ENCODE measurements at places on chromosomes 12 and 14.

GRCh38 chr12:121005346-121005815, 10.9 kb downstream of the C12orf43 start:
- no peak overlapping the region for H3K4me3 ChIP-seq
- no peaks in the 10 kb centered on the region for H3K4me1 ChIP-seq
- H3K27me3 ChIP-seq, result no peaks in the 10 kb centered on the region
- H3K27ac ChIP-seq, result no peak overlapping the region

DNA sequence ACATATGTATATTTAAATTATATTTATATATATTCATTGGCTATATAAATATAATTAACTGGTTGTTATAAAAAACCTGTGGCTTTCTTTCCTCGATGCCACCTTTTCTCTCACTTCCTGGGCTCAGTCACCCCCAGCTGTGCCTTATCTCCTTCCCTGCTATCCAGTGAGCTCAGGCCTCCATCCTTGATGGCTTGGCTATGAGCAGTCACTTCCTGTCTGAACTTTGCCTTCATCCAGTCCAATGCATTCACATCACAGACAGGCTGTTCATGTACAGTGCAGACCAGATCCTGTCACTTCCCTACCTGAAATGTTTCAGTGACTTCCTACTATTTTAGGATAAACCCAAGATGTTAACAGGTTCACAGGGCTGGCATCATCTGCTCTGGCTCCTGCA, 115.3 kb upstream of the PRB2 start:
- no peaks in the 10 kb centered on the region for H3K36me3 ChIP-seq
- DNase-seq, result no peak
- H3K27me3 ChIP-seq, result no peaks in the 10 kb centered on the region

DNA sequence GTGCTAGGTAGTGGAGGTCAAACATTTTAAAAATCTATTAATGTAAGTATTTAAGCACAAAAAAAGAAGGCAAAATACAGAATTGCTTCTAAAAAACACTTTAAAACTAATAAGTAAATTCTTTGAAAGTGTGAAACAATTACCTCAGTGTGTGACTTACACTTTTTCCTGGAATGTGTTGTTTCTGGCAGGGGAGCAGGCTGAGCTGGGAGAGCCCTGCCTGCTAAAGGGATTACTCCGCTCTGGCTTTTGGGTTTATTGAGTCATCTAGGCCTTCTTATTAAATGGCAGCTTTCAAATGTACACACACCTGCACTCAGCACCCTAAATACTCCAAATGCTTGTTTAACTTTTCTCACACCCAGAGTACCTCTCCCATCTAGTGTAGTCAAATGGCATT, 279.8 kb downstream of the AKAP6 start:
- H3K27ac ChIP-seq, result no peak overlapping the region
- H3K36me3 ChIP-seq, result no peaks in the 10 kb centered on the region
- H3K4me3 ChIP-seq, result no peak overlapping the region

- no peaks in the 10 kb centered on the region for H3K27me3 ChIP-seq
- no peak for DNase-seq
- no peak overlapping the region for H3K27ac ChIP-seq
- no peaks in the 10 kb centered on the region for H3K36me3 ChIP-seq
- H3K4me1 ChIP-seq, result peaks cover 3% of the 10 kb centered on the region
Measured at GRCh38 chr12:120884644-120885043, 19.5 kb downstream of the SPPL3 start.

GRCh38 chr12:106315523-106315922, 13.0 kb downstream of the TCP11L2 start:
- H3K4me1 ChIP-seq, result no peaks in the 10 kb centered on the region
- H3K27ac ChIP-seq, result no peak overlapping the region
- H3K36me3 ChIP-seq, result no peaks in the 10 kb centered on the region

DNA sequence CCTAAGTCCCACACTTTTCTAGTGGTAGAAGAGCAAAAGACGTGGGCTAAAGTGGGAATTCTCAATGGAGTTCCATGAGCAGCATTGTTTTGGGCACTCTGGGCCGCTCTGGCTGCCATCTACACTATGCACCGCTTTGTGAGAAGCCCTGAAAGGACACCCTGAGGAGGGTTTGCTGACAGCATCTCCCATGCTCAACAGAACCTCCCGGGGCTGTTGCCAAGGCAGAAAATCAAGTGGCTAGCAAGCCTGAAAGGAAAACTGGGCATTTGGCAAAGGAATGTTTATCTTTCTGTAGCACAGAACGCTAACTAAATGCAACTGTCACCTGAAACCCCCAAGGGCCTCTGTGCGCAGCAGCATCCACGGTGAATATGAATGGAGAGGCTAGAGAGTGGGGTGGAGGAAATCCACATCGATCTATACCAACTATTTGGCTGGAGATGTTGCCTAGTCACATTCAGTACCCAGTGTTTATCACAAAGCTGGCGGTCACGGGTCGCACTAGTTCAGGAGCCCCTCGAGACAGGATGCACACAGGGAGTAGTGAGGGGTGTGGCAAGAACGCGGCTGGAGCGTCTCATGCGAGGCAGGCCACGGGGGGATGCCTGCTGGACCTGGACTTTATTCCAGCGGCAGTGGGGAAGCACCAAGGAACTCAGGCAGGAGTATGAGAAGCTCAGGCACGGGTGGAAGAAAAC, 14.2 kb downstream of the APPL2 start:
- H3K36me3 ChIP-seq, result no peaks in the 10 kb centered on the region
- H3K4me1 ChIP-seq, result no peaks in the 10 kb centered on the region

DNA sequence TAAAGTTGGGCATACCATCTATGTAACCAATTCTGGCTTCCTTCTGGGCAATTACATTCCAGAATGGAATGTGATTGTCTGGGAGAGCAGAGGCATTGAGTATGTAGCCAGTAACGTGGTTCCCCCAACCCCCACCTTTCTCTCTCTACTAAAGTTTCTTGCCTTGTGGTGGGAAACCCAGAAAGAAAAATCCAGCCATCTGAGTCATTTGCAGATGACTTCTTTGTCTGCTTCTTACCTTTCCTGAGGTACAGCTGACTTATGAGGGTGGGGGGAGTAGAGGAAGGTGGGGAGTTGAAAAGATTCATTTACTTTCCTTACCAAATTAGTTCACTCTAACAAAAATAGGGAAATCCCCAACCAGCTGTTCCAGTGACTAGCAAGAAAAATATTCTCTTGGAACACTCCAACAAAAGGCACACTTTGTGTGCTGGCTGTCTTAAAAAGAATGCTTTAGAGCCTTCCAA, 112.1 kb upstream of the FRMD6 start:
- no peak overlapping the region for H3K27ac ChIP-seq
- no peaks in the 10 kb centered on the region for H3K4me1 ChIP-seq
- no peak for DNase-seq
- H3K4me3 ChIP-seq, result no peak overlapping the region

DNA sequence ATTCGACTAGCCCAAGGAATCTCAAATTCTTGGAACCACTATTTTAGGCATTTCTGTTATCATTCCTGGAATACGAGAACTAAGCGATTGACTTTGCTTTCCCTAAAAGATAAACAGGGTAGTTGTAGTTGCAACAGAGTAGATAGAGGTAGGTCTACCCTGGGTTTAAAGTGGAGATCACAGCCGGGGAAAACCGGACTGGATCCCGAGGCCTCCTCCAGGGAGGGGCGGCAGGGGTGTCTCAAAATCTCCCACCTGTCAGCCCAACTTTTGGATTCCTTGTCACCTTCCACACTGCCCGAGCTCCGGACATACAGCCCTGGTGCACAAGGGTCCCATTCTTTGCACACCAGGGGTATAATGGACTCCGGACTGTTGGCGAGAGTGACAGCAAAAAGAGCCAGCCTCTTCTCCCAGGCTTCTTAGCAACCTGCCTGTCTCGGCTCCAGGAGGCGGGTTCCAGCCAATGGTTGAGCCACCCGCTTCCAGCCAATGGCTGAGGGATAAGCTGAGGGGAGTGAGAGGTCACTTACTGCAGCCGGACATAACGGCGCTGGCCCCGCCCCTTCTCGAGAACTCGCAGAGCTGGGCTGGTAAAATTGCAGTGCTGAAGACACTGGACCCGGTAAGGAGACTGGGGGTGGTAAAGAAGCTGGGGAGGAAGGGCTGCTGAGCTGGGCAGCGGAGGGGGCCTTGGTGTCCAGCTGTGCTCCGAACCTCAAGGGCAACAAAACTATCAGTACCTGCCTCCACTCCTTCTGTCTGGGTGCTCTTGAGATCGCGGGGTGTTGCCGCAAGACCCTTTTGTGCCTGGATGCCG, at the start of gene SUOX:
Gene SUOX, plus strand, starts transcription at position 562 of the 820 bp plus-strand sequence. CDS start 4,946 bp downstream, outside the sequence.
- peak within 1 kb of the TSS; percentile 57 for H3K27ac ChIP-seq
- H3K4me3 ChIP-seq, result peak within 1 kb of the TSS; percentile 70
- peaks cover 19% of the 10 kb centered on the region for H3K4me1 ChIP-seq
- H3K27me3 ChIP-seq, result no peaks in the 10 kb centered on the region
- H3K36me3 ChIP-seq, result peaks cover 1% of the 10 kb centered on the region
- peak; percentile 96 for DNase-seq

GRCh38 chr14:61320806-61321384, 484 bp upstream of the PRKCH start:
- no peaks in the 10 kb centered on the region for H3K36me3 ChIP-seq
- peak overlapping the region; percentile 59 for H3K4me3 ChIP-seq
- H3K27ac ChIP-seq, result no peak overlapping the region
- no peaks in the 10 kb centered on the region for H3K27me3 ChIP-seq
- H3K4me1 ChIP-seq, result no peaks in the 10 kb centered on the region

GRCh38 chr12:100348657-100349454, 8.0 kb upstream of the SLC17A8 start:
- H3K4me1 ChIP-seq, result no peaks in the 10 kb centered on the region
- no peaks in the 10 kb centered on the region for H3K36me3 ChIP-seq

DNA sequence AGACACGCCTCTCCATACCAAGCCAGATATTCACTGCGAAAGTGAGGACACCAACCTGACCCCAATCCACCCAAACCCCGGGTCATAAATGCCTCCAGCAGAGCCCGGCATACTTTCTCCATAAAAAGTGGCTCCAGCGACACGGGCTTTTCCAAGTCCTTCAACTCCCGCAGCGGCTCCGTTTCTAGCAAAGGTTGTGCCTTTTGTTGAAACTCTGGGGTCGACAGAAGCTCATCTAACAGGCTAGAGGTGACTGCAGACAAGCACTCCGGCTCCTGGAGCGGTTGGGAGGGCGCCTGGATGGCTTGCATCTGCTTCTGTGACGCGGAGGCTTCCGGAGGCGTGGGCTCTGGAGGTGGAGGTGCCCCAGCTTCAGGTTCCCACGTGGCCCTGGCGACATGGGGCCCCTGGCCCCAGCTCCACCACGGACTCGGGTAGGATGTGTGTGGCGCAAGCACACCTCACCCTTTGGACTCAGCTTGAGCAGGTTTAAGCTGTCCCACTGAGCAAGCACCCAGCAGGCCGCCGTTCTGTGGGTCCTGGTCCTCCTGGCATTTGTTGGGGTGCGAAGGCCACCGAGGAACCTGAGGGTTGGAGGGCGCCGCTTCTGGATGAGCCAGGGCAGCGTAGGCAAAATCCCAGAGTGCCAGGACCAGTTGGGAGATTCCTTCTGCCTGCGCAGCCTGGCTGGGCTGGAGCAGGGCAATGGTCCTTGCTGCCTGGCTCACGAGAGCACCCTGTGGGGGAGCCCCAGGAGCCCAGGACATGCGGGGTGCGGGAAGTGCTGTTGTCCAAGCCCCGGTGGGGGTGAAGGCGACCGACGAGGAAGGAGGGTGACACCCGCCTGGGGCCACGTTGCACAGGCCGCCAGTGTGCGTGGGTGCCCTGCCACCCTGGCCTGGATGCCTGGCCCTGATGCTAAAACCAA, 186.3 kb downstream of the ALG10 start:
- no peaks in the 10 kb centered on the region for H3K36me3 ChIP-seq
- no peak for DNase-seq
- H3K4me3 ChIP-seq, result no peak overlapping the region
- H3K27me3 ChIP-seq, result no peaks in the 10 kb centered on the region
- H3K4me1 ChIP-seq, result no peaks in the 10 kb centered on the region
- no peak overlapping the region for H3K27ac ChIP-seq

GRCh38 chr14:101877766-101878165, 86.6 kb upstream of the DYNC1H1 start:
- no peaks in the 10 kb centered on the region for H3K27me3 ChIP-seq
- no peak for DNase-seq
- H3K4me3 ChIP-seq, result no peak overlapping the region
- no peaks in the 10 kb centered on the region for H3K4me1 ChIP-seq
- no peaks in the 10 kb centered on the region for H3K36me3 ChIP-seq
- H3K27ac ChIP-seq, result no peak overlapping the region

- no peak overlapping the region for H3K27ac ChIP-seq
- no peak for DNase-seq
- no peaks in the 10 kb centered on the region for H3K4me1 ChIP-seq
- no peaks in the 10 kb centered on the region for H3K36me3 ChIP-seq
- no peak overlapping the region for H3K4me3 ChIP-seq
Measured at GRCh38 chr12:92088805-92089204, 56.8 kb downstream of the BTG1 start.

GRCh38 chr14:55877942-55878341, 240.3 kb upstream of the PELI2 start:
- H3K27ac ChIP-seq, result no peak overlapping the region
- H3K36me3 ChIP-seq, result no peaks in the 10 kb centered on the region
- H3K4me3 ChIP-seq, result no peak overlapping the region
- DNase-seq, result no peak

- H3K4me1 ChIP-seq, result no peaks in the 10 kb centered on the region
- no peaks in the 10 kb centered on the region for H3K27me3 ChIP-seq
- no peak overlapping the region for H3K4me3 ChIP-seq
Measured at GRCh38 chr14:79745046-79745445, 466.3 kb downstream of the DIO2 start.

GRCh38 chr12:1719139-1719538, 28.3 kb downstream of the ADIPOR2 start:
- H3K4me3 ChIP-seq, result no peak overlapping the region
- no peak for DNase-seq
- no peaks in the 10 kb centered on the region for H3K27me3 ChIP-seq
- no peaks in the 10 kb centered on the region for H3K4me1 ChIP-seq
- no peak overlapping the region for H3K27ac ChIP-seq

GRCh38 chr12:7542813-7543212, 39.2 kb upstream of the CD163 start:
- DNase-seq, result no peak
- no peaks in the 10 kb centered on the region for H3K36me3 ChIP-seq
- H3K27ac ChIP-seq, result no peak overlapping the region
- H3K4me1 ChIP-seq, result no peaks in the 10 kb centered on the region
